DND-41 (cell line): ENCODE measurements at places on chromosomes 6 and 20.
A peak's percentile ranks its signal among the peaks of the same experiment; 100 is the strongest.

DNA sequence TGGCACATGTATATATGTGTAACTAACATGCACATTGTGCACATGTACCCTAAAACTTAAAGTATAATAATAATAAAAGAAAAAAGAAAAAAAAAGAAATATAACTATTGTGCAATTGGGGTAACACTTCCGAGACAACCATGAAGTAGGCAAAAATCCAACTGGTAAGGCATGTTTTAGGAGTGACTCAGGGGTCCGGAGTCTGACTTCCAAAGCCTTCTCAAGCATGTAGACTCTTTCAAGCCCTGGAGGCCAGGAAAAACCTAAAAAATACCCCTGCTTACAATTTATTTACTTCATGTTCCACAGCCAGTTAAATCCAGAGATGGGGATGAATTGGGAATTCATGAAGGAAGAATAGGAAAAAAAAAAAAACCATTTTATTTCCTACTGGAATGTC is 161.3 kb upstream of the PHACTR1 start:
- DNase-seq, result no peak

- DNase-seq, result no peak
Observed at GRCh38 chr6:111677249-111677990, 71.7 kb upstream of the TRAF3IP2 start.

- no peak for DNase-seq
Observed at GRCh38 chr6:98044151-98044561, 761.1 kb upstream of the MMS22L start.

GRCh38 chr20:46291401-46291800 is 16.9 kb downstream of the CDH22 start:
- no peak for DNase-seq

DNA sequence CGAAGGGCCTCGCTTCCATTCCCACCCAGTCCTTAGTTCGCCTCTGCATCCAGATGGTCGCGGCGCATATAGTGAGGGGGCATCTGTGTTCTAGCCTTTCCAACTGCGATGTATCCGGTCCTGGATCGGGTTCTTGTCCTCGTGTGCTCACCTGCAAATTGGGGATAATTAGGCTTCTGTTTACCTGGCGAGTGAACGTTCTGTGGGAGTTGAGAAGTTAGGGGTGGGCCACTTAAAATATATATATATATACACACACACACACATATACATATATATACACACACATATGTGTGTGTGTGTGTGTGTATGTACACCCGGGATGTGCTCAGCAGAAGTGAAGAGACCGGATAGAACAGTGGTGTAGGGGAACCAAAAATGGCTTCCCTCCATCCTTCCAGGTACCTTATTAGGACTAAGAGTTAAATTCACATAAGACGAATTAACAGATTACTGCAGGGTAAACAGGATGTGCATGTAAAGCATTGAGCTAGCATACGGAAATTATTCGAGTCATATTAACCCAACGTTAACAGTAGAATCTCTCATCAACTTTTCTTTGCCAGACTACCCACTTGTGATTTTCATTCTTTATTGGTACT is 537 bp downstream of the CSTF1 start:
- DNase-seq, result peak; percentile 13

DNA sequence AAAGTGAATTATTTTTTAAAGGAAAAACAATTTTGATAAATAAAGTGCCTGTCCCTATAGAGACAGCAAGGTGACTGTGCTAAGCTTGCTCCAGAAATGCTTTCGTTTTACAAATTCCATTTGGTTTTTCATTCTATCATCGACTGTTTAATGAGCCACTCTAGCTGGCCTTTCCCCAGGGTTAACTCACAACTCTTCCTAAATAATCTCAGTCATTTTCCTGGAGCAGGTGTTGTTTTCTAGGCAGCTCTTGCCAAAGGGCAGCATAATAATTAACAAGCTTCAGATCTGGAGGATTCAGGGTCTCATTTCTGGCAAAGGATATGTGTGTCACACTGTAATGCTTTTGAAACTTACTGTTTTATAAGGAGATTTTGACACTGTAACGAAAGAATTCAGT is 184.2 kb downstream of the KHDC1L start:
- DNase-seq, result no peak

- DNase-seq, result no peak
Observed at GRCh38 chr6:138245751-138246150, 27.5 kb upstream of the PBOV1 start.

DNA sequence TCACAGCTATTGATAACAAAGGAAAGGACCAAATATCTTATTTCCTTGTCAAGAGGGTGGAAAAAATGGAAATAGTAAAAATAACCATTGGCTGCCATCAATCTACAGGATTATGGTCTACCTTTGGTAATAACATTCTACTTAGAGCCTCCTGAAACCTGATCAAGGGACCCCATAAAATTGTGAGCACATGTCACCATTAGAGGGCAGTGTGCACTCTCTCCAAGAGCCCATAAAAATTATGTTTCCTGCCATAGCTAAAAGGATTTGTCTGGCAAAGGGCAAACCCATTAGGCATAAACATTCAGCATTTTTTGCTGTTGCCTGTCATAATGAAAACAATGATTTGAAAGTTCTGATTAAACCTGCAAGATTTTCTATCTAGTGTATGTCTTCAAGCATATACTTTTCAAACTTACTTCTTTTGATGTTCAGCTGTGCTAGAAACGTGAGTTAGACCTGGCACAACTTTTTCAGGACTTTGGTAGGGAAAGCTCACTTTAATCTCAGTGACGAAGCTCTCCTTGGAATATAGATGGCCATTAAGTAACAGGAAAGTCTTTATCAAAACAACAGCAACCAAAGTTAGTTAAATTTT is 120.7 kb upstream of the ZFP64 start:
- DNase-seq, result peak; percentile 51

GRCh38 chr20:1786486-1786885 is 108.7 kb upstream of the SIRPA start:
- DNase-seq, result no peak

GRCh38 chr20:62831854-62832211 is 15.0 kb downstream of the COL9A3 start:
- no peak for DNase-seq

DNA sequence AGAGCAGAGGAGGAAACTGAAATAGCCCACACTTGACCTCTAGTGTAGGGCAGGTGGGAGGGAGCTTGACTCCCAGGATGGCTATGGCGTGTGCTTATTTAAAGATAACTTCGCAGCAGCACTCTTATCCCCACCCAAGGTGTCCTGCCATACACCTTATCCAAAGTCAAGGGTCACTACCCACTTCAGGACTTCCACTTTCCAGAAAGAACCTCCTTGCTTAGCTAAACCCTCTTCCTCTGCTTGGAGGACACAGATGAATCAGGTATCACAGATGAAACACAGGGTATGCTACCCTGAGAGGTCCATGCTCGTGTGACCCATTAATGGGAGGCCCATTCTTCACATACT is 2.3 kb downstream of the RIN2 start:
- no peak for DNase-seq

GRCh38 chr20:8960241-8960640 is 108.6 kb upstream of the PLCB4 start:
- DNase-seq, result no peak

DNA sequence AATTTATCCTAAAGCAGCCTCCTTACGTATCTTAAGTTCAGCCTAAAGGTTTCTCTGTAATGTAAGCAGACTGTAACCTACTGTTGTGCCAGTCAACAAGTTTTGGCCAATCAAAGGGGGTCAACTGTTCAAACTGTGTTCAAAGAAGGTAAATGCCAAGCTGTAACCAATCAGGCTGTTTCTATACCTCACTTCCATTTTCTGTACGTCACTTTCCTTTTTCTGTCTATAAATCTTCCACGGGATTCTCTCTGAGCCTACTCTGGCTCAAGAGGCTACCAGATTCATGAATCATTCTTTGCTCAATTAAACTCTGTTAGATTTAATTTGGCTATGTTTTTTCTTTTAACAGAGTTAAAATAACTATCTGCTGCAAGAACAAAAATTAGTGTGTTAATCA is 5.1 kb upstream of the CALHM6 start:
- no peak for DNase-seq

GRCh38 chr20:22341508-22341907 is 242.9 kb downstream of the FOXA2 start:
- DNase-seq, result no peak

DNA sequence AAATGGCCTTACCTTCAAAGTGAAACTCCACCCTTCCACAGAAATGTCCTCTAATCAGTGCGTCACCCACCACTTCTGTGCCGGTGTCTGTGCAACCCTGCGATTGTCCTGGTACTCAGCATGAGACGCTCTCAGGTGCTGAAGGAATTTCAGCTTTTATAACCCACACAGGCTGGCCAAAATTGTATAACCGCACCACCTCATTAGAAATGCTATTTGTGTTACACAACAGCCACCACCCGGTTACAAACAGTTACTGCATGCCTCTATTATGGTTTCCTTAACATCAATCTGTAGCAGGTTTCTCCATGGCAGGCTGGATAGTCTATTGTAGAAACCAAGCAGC is 51.5 kb downstream of the SLC23A2 start:
- DNase-seq, result no peak

DNA sequence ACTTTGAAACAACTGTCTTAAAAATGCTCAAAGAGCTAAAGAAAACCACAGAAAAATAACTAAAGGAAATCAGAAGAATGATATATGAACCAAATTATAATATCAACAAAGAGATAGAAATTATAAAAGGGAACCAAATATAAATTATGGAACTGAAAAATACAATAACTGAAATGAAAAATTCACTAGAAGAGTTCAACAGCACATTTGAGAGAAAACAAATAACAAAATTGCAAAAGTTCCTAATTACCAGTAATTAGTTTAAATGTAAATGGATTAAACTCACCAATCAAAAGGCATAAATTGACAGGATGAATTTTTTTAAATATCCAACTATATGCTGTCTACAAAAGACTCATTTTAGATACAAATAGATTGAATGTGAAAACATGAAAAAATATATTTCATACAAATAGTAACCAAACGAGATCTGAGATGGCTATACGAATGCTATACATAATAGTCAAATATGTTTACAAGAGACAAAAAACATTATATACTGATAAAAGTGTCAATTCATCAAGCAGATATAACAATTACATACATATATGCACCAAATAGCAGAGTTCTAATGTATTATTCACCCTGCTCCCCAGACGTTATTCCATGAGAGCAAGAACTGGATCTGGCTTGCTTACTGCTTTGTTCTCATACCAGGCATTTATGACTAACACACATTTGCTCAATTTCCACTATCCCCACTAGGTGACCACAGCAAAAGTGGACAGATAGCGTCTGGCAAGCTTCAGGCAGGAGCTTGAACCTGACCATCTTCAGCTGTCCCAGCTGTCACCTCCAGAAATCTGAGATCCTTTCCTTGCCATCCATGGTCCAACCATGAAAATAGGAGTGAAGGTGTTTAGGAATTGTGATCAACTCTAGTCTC is 72.4 kb upstream of the SIRPA start:
- no peak for DNase-seq

DNA sequence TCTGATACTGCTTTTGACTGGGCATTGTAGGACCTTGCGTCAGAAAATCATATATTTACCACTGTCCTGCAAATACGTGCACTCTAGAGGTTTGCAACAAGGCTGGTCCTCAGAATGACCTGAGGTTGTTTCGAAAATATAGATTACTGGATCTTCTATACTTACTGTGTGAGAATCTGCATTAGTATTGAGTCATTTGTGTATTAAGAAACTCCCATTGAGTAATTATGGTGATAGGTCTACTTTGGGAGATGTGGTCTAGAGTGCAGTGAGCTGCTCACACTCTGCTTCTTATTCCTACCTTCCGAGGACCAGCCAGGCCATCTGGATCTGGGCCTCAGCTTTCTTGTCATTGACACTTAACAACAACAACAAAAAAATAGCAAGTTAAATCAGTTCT is 9.6 kb downstream of the KLHL32 start:
- DNase-seq, result no peak

GRCh38 chr6:158211273-158212055 is 43.3 kb downstream of the GTF2H5 start:
- no peak for DNase-seq

- DNase-seq, result no peak
Observed at GRCh38 chr6:16252686-16253299, 14.4 kb downstream of the GMPR start.

DNA sequence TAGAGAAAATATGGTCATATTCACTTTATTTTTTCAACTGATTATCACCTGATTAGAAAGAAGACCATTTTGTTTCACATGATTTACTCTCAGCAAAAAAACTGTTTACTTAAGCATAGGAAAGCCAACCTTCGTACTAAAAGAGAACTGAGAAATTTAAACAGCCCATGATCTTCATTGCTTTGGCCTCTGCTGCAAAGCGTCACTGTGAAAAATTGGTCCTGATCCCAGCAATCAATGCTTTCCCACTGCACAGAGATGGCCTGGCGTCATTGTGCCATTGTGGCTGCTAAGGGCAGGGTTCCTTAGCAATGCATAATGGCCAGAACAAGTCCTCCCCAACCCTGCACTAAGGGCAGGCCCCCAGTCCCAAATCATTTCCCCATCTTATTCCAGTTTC is 19.9 kb upstream of the THEMIS start:
- DNase-seq, result no peak

DNA sequence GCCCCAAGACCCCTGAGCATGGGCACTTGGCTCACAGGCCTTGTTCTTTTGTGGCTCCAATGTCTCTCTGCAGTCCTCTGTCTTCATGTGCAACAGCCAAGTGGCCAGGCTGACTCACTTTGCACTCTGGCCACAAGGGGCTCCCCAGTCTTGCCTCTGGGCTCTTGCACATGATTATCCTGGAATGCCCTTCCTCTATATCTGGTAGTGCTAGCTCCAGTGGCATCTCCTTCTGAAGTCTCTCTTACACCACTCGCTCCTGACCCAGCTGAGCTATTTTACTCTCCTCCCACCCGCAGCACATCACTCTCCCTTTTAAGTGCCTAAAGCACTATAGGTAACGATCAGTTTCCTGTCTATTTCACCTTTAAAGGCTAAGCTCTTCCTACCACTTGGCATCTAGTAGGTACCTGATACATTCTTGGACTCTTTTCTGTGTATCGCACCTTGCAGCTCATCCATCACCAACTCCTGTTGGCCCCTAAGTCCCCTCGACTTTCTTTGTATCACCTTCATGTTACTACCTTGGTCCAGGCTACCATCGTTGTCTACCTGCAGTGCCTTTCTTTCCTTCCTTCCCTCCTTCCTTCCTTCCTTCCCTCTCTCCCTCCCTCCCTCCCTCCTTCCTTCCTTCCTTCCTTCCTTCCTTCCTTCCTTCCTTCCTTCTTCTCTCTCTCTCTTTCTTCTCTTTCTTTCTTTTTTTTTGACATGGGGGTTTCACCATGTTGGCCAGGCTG is 211.9 kb upstream of the RNF24 start:
- DNase-seq, result peak; percentile 24

- no peak for DNase-seq
Observed at GRCh38 chr6:11585426-11586016, 48.0 kb downstream of the TMEM170B start.

- no peak for DNase-seq
Observed at GRCh38 chr6:146209942-146210341, 181.1 kb downstream of the GRM1 start.

DNA sequence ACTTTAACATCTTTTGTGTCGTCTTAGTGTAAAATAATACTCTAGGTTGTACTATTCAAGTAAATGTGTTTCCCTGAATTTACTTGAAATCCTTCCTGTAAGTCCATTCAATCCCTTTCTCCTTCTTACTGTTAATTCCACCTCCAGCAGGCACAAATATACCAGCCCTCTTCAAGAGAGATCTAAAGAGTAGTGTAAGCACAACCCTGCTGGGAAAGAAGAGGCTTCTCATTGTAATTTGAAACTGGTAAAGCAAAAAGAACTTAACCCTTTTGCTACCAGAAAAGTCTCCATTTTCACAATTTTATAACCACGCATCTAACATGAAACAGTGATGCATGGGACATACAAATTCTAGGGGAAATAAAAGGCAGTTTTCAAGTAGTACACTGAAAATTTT is at the start of gene BMP5:
BMP5 (minus strand) TSS at position 191 of the 400 bp plus-strand sequence. CDS start 725 bp downstream, outside the sequence.
- DNase-seq, result no peak

GRCh38 chr6:139920027-139920775 is 545.8 kb upstream of the CITED2 start:
- DNase-seq, result no peak
